ENCODE measurements at places on chromosomes 1 and 21.
A peak's percentile ranks its signal among the peaks of the same experiment; 100 is the strongest.

GRCh38 chr1:22687191-22687590 is 23.4 kb upstream of the EPHB2 start:
- no peaks in the 10 kb centered on the region for H3K4me1 ChIP-seq
- H3K27me3 ChIP-seq: peaks cover 26% of the 10 kb centered on the region
- H3K4me3 ChIP-seq: no peak overlapping the region

DNA sequence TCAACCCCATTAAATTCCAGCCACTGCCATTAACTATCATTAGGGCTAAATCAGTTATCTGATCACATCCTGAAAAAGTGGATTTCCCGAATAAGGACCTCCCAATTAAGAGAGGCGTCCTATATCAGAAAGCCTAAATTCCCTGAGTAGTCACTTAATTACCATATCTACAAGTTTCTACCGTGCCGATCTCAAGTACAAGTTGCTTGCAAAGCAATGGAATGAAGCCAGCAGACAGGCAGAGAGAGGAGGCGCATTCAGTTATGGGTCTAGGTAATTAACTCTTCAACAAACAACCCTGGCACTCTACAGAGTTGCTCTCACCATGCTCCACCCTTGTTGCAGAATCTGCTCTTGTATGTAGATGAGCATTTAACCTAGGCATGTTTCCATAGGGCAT is 494.6 kb upstream of the RUNX1 start:
- peaks cover 2% of the 10 kb centered on the region for H3K36me3 ChIP-seq
- H3K4me3 ChIP-seq: no peak overlapping the region
- peaks cover 16% of the 10 kb centered on the region for H3K27me3 ChIP-seq
- H3K27ac ChIP-seq: no peak overlapping the region

GRCh38 chr1:200247518-200247917 is 162.3 kb downstream of the ZNF281 start:
- H3K36me3 ChIP-seq: no peaks in the 10 kb centered on the region
- no peak overlapping the region for H3K4me3 ChIP-seq
- H3K27ac ChIP-seq: no peak overlapping the region
- peaks cover 2% of the 10 kb centered on the region for H3K27me3 ChIP-seq

- DNase-seq: no peak
- no peaks in the 10 kb centered on the region for H3K36me3 ChIP-seq
- peaks cover 9% of the 10 kb centered on the region for H3K27me3 ChIP-seq
- no peak overlapping the region for H3K27ac ChIP-seq
- H3K4me3 ChIP-seq: no peak overlapping the region
These were observed 2.3 kb downstream of the MAGI3 start for GRCh38 chr1:113392541-113393128.

DNA sequence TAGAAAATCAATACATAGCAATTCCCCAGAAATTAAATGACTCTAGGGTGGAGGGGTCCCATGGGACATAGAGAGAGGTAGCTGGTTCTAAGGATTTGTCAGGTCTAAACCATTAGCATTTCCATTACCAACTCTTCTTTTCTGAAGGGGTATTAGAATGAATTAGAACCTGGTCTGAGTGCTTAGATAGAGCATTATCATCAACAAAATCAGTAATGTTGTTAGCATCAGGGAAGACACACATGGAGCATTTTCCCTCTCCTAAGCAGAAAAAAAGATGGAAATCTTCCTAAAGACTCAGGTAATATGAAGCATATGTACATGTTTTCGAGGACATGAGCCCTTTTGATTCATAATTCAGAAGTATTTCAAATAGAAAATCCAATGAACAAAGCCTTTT is 984.4 kb upstream of the NCAM2 start:
- H3K27me3 ChIP-seq: no peaks in the 10 kb centered on the region
- no peaks in the 10 kb centered on the region for H3K36me3 ChIP-seq
- no peak for DNase-seq
- H3K4me1 ChIP-seq: no peaks in the 10 kb centered on the region
- no peak overlapping the region for H3K4me3 ChIP-seq

DNA sequence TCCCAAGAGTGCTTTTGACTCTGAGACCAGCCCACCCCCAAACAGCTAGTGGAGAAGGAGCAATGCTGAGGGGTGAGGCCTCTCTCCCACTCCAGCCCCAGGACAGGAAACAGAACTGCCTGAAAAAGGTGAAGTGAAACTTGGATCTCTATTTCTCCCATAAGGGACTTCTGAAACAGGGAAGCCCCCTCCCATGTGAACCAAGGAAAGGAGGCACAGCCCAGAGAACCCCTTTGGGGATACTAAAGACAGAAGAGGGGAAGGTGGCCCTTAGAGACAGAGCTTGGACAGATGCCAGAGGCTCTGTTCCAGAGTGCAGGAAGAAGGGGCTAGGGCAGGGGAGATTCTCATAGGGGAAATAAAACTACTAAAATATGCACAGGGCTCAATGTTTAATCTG is 2.9 kb downstream of the TNFAIP8L2 start:
- H3K27ac ChIP-seq: peak overlapping the region; percentile 13
- peak overlapping the region; percentile 44 for H3K4me3 ChIP-seq
- no peak for DNase-seq
- no peaks in the 10 kb centered on the region for H3K27me3 ChIP-seq

DNA sequence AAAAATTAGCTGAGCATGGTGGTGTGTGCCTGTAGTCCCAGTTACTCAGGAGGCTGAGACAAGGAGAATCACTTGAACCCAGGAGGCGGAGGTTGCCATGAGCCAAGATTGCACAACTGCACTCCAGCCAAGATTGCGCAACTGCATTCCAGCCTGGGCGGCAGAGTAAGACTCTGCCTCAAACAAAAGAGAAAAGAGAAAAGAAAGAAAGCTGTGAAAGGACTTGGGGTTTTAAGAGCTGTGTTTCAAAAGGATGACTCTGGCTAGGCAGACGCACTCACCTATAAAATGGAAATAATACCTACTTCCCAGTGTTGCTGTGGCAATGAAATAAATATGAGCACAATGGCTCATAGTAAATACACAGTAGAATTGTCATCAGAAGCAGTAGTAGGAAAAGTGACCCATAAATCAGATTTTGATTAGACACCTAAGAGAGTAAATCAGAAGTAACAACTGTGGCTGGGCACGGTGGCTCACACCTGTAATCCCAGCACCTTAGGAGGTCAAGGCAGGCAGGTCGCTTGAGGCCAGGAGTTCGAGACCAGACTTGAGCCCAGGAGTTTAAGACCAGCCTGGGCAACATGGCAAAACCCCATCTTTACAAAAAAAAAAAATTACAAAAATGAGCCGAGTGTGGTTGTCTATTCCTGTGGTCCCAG is 45.9 kb upstream of the PUM1 start:
- H3K4me1 ChIP-seq: peaks cover 8% of the 10 kb centered on the region
- H3K27me3 ChIP-seq: peaks cover 7% of the 10 kb centered on the region
- no peak overlapping the region for H3K4me3 ChIP-seq
- DNase-seq: no peak
- peaks cover 1% of the 10 kb centered on the region for H3K36me3 ChIP-seq

- H3K4me3 ChIP-seq: no peak overlapping the region
- H3K4me1 ChIP-seq: no peaks in the 10 kb centered on the region
- no peaks in the 10 kb centered on the region for H3K36me3 ChIP-seq
- no peaks in the 10 kb centered on the region for H3K27me3 ChIP-seq
- DNase-seq: no peak
These were observed 723.7 kb downstream of the RWDD3 start for GRCh38 chr1:95957748-95958147.

- no peak overlapping the region for H3K4me3 ChIP-seq
- no peaks in the 10 kb centered on the region for H3K36me3 ChIP-seq
- peaks cover 6% of the 10 kb centered on the region for H3K27me3 ChIP-seq
- H3K27ac ChIP-seq: no peak overlapping the region
These were observed 111.5 kb downstream of the ETS2 start for GRCh38 chr21:38917043-38917774.

Measured in memory B cell (primary cell).